ENCODE measurements at places on chromosomes 12 and 14. TPM values are rescaled to one million over a fixed set of nuclear protein-coding genes. Genes with fewer than 3 reads are reported as not detected.

Gene KLRB1
- not detected for total RNA-seq

DNA sequence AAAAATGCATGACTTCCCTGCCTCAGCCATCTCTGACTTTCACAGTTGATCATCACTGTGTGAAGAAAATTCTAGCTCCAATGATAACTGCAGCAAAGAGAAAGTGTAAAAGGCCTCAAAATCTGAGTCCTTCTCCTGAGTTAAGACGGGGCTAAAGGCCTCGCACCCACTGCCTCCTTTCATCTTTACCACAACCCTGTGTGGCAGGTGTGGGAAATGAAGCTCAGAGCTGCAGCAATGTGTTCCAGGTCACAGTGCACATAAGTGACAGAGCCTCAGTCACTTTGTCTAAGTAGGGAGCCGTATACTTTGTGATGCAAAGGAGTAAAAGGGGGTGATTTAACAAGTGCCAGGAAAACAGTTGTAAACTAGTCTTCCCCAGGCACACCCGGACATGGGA, 144.7 kb upstream of the TMCC3 start:
- no peak for DNase-seq
- no peak overlapping the region for H3K27ac ChIP-seq

- H3K27ac ChIP-seq = no peak overlapping the region
- H3K36me3 ChIP-seq = no peaks in the 10 kb centered on the region
- DNase-seq = peak; percentile 80
- H3K27me3 ChIP-seq = peaks cover 21% of the 10 kb centered on the region
- H3K4me1 ChIP-seq = peaks cover 9% of the 10 kb centered on the region
- H3K4me3 ChIP-seq = no peak overlapping the region
Measured at GRCh38 chr12:10304161-10304574, 3.5 kb upstream of the KLRD1 start.

DNA sequence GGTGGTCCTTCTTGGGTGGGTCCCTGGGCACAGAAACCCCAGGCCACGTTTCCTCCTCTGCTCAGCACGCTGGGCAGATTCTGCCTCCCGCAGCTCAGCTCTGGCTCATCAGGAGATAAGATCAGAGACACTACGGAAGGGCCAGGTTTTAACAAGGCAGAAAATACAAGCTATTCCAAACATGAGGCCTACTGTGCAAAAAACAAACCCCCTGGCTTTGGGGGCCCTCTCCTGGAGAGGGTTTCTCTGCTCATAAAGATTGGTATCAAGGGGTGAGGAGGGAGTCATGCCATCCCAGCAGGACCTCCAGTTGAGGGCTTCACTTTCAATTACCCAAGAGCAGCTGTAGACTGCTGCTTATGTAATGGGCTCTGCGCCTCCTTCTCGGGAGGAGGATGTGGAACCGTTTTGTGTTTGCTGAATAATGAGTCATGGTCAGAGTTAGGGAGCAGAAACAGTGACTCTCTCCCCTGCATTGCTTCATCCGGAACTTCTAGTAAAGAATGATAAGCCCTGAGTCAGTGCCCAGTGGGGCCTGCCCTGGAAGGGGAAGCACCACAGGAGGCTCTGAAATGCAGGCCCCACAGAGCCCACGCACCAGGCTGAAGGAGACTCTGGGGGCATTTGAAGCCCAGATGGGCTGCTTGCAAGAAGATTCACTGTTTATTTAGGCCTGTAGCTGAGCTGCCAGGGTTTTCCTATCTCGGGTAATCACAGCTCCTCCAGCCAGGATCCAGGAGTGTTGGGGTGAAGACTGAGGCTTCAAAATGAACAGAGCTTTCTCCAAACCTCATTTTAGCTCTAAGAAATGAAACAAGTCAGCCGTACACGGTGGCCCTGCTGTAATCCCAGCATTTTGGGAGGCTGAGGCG, 79.3 kb downstream of the SSPN start:
- peak overlapping the region; percentile 86 for H3K4me3 ChIP-seq
- no peaks in the 10 kb centered on the region for H3K27me3 ChIP-seq
- peak; percentile 98 for DNase-seq
- peak overlapping the region; percentile 98 for H3K27ac ChIP-seq

DNA sequence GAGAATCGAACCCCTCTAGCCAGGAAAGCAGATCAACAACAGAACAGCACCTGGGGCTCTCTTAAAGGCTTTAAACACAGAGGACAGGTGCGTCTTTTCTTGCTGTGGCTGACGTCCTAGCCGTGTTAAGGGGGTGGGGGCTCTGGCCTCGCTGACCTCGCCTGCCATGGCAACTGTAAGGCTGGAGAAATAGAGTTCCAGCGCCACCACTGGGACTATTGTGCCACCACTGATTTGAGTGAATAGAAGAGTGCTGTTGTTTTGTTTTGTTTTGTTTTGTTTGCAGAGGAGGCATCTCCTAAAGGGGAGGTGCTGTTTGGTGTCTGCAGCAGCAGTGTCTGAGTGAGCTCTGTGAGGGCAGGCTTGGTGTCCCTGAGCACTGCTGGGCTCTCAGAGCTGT, 34.2 kb upstream of the PRMT8 start:
- H3K4me3 ChIP-seq = no peak overlapping the region
- no peak overlapping the region for H3K27ac ChIP-seq
- DNase-seq = no peak
- H3K27me3 ChIP-seq = peaks cover 34% of the 10 kb centered on the region
- H3K4me1 ChIP-seq = peaks cover 13% of the 10 kb centered on the region

DNA sequence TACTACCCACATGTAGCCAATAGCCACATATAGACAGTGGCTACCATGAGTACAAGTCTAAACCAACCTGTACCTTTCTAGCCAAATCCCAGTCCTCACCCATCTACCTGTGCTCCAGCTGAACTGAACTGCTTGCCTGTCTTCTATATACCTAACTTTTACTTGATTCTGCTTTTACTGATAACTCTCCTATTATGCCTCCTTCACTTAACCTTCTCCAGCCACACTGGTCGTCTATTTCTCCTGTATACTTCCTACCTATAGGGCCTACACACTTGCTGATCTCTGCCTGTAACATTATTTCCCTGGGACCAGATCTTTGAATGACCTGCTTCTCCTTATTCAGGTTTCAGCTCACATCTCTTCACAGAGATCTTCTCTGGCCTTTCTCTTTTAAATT, 26.0 kb upstream of the MSRB3 start:
- H3K36me3 ChIP-seq = peaks cover 13% of the 10 kb centered on the region
- no peak overlapping the region for H3K4me3 ChIP-seq
- no peaks in the 10 kb centered on the region for H3K4me1 ChIP-seq

DNA sequence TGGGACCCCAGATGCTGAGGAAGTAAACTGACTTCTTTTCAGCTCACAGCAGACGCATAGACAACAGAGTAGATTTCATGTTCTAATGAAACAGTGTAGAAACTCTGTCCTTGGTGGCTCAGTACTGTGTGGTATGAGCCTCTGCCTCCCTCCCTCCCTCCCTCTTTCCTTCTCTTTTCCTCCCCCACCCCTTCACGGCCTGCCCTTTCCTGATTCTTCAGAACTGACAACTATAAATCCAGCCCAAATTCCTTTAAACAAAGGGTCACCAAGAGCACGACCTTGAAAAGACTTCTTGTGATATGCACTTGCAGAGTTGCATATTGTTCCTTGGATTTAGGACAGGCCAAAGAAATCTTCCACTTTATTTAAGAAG, 164.0 kb downstream of the ETV6 start:
- H3K27me3 ChIP-seq = no peaks in the 10 kb centered on the region
- no peaks in the 10 kb centered on the region for H3K36me3 ChIP-seq
- H3K4me1 ChIP-seq = peaks cover 26% of the 10 kb centered on the region
- no peak overlapping the region for H3K4me3 ChIP-seq

DNA sequence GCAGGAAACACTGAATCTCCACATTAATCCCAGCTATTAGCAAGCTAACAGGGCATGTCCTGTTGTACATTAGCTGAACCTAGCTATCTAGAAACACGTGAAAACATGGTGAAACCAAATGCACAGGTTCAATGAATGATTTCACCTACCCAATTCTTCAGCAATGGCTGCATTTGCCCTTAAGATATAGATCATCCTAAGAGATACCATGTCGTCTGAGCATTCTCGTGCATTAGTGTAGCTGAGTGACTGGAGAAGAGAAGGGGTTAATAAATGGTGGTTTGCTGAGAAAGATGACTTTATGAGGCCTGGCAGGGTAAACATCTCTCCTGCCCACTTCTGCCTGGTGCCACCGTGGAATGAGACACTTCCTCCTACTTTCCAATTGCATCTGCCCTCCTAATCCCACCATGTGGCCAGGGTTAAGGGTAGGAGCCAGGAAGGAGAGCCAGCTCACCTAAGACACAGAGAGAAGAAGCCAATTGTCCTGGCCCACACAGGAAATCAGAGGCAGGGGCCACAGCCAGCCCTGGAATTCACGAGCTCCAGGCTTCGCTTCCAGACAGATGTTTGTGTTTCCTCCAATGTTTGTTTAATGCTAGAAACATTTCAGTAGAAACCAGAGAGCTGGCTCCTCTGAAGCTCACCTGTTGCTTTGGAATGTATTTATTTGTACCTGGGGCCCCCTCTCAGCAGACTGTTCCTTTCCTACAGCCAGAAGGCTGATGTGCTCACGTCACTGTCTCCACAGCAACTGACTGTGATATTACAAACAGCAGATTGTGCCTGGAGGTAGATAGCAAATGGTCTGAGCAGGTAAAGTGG, 126.0 kb upstream of the PARP11 start:
- H3K4me1 ChIP-seq = no peaks in the 10 kb centered on the region
- no peak overlapping the region for H3K27ac ChIP-seq
- no peaks in the 10 kb centered on the region for H3K36me3 ChIP-seq
- H3K4me3 ChIP-seq = no peak overlapping the region

DNA sequence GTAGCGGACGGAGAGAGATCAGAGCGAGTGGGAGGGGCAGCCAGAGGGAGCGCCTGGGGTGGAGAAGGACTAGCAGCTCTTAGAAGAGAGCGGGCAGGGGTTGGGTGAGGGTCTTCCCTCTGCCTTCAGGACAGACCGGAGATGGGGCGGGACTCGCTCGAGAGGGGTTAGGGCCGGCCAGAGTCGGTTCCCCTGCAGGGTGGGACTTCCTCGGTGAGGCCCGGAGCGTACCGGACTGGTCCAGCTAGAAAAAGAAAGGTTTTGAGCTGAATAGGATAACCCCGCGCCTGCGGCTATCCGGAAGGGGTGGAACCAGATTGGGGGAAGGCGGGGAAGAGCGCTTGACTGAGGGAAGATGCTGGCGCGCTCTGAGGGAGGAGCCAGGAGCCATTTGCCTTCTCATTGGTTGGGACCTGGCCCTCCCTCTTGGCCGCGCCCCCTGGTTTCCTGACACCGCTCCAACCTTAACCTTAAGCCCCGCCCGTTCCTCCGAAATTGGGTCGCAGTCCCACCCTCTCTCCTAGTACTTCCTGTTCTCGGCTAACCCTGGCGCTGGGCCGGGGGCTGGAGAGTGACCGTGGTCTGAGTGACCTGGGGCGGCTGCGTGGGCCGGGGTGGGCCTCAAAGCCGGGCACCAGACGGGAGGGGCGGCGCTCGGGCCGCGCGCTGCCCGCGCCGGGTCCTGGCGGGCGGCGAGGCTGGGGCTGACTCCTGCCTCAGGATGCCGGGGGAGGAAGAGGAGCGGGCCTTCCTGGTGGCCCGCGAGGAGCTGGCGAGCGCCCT, at the start of gene RNF31:
TSS of gene RNF31 (plus strand) at position 521 of the 783 bp plus-strand sequence. CDS start at position 722, 201 bp downstream.
- peak within 1 kb of the TSS; percentile 98 for H3K4me3 ChIP-seq
- peaks cover 7% of the 10 kb centered on the region for H3K27me3 ChIP-seq
- peak; percentile 98 for DNase-seq
- peaks cover 50% of the 10 kb centered on the region for H3K4me1 ChIP-seq
- H3K27ac ChIP-seq = peak within 1 kb of the TSS; percentile 97
- peaks cover 13% of the 10 kb centered on the region for H3K36me3 ChIP-seq

DNA sequence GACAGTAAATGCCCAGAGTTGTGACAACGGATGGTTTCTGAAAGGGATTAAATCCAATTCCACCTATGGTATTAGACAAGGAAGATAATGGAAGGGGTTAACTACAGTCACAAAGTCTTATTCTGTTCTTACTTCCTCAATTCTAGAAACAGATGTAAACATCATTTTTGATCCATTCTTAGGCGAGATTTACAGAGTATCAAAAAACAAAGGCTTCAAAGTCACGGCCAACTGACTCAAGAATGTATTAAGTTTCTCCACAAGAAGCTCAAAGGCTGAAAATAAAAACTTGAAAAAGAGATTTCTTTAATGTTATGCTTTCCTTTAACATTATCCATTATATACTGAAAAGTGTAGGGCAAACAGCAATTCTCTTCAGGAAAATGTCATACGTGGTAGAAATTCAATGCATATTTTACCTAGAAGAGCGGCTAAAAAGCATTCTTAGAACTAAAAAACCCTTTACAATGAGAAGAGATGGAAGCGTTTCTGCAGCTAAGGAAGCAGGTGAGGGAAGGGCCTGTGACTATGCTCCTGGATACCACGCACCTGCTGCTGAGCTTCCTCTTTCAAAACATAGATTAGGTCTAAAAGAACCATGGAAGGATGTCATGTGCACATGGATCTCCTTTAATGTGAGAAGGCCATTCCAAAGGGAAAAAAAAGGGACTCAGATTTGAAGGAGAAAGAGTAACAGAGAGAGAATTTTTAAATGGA, 185.8 kb downstream of the STXBP6 start:
- H3K27ac ChIP-seq = no peak overlapping the region
- peaks cover 35% of the 10 kb centered on the region for H3K4me1 ChIP-seq
- no peak overlapping the region for H3K4me3 ChIP-seq
- no peaks in the 10 kb centered on the region for H3K36me3 ChIP-seq
- H3K27me3 ChIP-seq = peaks cover 2% of the 10 kb centered on the region

GRCh38 chr14:104461676-104462449, 117.7 kb upstream of the C14orf180 start:
- DNase-seq = no peak
- no peak overlapping the region for H3K4me3 ChIP-seq
- H3K4me1 ChIP-seq = no peaks in the 10 kb centered on the region
- no peaks in the 10 kb centered on the region for H3K36me3 ChIP-seq
- no peak overlapping the region for H3K27ac ChIP-seq
